Right cardiac atrium (tissue), 5 donors: ENCODE measurements at places on chromosomes 5 and 9.

DNA sequence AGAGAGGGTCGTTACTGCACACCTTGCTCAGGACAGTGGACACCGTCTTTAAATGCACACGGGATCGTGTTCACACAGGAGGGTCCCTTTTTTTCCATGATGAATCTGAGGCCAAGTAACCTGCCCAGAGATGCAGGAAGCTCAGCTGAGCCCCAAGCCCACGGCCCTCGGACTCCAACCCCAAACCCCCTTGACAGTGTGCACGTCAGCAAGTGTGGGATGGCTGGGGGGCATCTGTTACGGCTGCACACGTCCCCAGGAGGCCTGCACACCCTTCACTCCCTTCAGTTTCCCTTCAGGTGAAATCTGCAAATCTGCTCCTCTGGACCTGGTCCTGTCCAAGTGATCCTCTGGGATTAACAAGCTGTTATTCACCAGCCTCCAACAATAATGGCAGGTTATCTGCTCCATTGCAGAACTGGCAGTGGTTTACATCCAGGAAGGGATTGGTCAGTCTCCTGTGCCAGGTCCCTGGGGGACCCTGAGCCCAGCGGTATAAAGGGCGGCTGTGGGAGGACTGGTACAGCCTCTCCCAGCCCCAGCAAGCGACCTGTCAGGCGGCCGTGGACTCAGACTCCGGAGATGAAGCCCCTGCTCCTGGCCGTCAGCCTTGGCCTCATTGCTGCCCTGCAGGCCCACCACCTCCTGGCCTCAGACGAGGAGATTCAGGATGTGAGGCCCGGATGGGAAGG is at the start of gene LCN1:
TSS of gene LCN1 (plus strand) at position 525 of the 692 bp plus-strand sequence. CDS start at position 583, 58 bp downstream.
- no peak for DNase-seq

- DNase-seq = no peak
Observed at GRCh38 chr5:42572313-42572712, 149.1 kb downstream of the GHR start.

- DNase-seq = no peak
Observed at GRCh38 chr5:2096887-2097505, 214.3 kb upstream of the IRX4 start.

- DNase-seq = no peak
Observed at GRCh38 chr9:103819936-103820335, 274.2 kb upstream of the SMC2 start.

- no peak for DNase-seq
Observed at GRCh38 chr9:134855900-134856377, 24.7 kb upstream of the FCN2 start.

GRCh38 chr5:142737179-142737578 is 33.0 kb upstream of the ARHGAP26 start:
- DNase-seq = no peak

DNA sequence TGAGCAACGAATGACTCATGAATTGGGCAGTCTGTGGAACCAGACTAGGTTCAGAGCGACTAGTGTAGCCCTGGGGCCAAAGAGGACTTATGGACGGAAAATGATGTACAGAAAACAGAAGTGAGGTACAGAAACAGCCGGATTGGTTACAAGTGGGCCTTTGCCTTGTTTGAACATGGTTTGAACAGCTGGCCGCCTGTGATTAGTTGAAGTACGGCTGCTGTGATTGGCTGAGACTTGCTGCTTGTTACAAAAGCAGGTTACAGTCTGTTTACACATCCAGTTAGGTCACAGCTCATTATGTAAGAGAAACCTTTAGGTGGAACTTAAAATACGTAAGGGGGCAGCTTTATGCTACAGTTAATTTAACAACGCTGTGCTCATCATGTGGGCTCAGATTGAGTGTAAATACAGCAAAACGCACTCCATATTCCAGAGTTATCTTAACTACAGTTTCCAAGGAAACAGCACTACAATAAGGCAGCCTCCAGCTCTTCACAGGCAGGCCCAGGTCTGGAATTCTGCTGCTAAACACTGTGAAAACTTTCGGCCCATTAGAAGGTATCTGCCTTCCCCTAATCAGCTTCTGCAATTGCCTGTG is 6.5 kb downstream of the AMACR start:
- DNase-seq = no peak

GRCh38 chr9:14238079-14238478 is 75.9 kb downstream of the NFIB start:
- DNase-seq = no peak

- DNase-seq = no peak
Observed at GRCh38 chr5:58855851-58856739, 273.2 kb downstream of the RAB3C start.

DNA sequence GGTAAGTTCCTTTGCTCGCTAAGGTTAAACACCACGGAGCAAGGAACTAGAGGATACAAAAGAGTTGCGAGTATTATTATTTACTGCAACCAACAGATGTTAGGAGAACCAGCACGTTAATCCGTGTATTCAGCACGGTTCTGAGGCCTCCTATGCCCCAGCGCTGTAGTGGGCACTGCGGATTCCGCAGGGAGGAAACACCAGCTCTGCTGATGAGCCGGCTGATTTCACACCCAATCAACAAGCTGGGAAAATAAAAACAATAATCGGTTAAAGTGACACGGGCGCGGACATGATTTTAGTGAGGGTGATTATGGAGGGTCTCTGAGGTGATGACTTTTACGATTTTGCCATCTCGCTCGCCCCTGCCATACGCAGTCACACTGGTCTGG is 702 bp upstream of the PRELID2 start:
- no peak for DNase-seq

DNA sequence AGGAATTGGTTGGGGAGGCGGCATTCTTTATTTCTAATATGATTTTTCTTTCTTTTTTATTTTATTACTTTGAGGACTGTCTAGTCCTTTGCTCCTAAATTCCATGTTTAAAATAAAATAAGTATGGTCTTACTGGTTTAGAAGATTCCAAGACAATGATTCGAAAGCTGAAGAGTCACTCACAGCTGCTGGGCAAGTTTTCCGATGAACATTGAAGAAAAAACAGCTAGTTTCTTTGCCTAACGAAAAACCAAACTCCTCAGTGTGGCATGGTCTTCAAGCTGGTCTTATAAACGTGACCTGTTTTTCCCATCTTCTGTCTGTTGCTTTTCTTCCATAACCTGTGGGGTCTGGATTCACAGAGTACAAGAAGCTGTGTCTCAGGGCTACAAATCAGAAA is 25.1 kb downstream of the ZNF474 start:
- no peak for DNase-seq

DNA sequence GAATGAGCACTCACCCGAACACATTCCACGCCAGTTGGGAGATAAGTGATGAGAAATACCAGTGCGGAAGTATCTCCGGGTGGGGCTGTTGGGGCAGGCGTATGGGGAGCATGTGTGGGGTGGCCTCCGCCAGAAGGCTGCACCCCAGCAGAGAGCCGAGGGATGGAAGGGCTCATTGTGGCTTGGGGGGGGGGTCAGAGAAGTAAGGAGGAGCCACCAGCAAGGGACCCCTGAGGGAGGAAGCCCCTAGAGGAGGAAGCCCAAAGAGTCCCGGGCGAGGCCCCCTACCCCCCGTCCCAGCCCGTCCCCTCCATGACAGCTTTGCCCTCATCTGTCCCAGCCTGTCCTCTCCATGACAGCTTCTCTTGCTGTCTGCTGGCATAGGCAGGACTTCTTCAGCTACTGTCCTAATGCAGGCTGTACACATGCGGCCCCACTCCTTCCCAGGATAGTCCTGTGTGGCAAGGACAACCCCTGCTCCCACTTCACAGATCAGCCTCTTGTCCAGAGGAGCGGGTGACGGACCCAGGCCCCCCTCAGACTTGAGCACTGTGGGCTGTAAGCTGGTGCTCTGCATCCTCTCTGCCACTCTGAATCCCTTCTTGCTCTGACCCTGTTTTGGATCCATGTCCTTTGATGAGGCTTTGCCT is 239.6 kb downstream of the CACNA1B start:
- no peak for DNase-seq

- DNase-seq = no peak
Observed at GRCh38 chr5:168746893-168747640, 167.9 kb upstream of the PANK3 start.

- DNase-seq = peak; percentile 92
Observed at GRCh38 chr9:35035851-35036701, 36.3 kb downstream of the VCP start.

DNA sequence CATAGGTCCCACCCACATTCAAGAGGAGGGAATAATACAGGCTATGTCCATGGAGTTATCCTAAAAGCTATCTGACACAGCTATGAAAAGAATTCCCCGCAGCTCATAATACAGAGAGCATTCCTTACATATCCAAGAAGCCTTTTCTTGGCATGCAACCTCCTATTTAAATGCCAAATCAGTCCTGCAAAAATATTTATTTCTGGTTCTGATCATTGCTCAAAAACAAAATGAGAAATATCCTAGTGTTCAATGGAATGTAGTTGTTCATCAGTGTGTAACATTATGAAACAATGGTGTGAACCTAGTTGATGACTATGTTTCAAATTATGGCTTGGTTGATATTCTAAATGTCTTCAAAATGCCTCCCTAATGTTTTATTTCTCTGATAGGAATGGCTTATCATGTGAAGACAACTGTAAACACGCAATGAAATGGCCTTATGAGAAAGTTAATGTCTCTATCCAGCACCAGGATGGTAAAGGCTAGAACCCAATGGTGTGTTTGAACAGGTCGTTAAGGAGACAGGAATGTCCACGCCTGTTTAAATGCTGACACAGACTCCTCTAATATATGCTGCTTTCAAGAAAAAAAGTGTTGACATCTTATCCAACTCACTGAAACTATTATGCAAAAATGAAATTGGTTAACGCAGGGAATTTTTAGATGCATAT is 126.7 kb upstream of the CDH6 start:
- DNase-seq = no peak

- no peak for DNase-seq
Observed at GRCh38 chr9:114247077-114247476, 75.8 kb upstream of the ORM1 start.
